Activated T-helper 1 cell treated with anti-CD3 and anti-CD28 coated beads, Interleukin-2, amount 50 U/mL, for 16 hours (primary cell): ENCODE measurements at places on chromosomes 2 and 18.

- DNase-seq, result no peak
Measured at GRCh38 chr2:197297266-197297665, 13.3 kb downstream of the ANKRD44 start.

- no peak for DNase-seq
Measured at GRCh38 chr2:217058791-217059755, 199.2 kb upstream of the TNP1 start.

GRCh38 chr18:31679791-31680432 lies 4.5 kb downstream of the B4GALT6 start:
- no peak for DNase-seq

DNA sequence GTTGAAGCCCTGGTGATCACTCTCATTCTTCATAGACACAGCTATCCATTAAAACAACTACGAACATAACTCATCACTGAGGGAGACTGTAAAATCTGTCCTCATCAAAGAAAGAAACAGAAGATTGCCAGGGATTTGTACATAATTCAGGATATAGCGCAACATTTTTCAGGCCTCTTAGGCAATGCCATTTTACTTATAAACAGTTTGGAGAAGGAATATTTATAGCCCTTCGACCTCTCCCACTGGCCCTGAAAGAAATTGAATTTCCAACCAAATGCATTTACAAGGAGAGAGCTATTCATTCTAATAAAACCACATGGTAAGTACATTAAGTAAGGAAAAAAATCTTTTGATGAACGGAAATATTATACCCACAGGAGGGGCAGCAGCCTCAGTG lies 295.0 kb downstream of the RAD51AP2 start:
- no peak for DNase-seq

DNA sequence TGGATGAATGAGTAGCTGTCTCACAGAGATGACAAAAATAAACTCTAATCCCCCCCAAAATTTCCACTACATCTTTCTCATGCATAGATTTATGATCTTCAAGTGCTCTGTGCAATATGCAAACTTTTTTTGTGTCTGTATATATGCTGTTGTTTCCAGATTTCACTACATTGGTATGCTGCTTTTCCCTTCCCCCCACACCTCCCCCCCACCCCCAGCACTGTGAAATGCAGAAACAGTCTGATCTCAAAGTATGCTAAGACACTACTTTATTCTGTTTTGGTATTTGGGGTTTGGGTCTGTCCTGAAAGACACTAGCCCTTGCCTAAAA lies 524 bp upstream of the KLHL14 start:
- DNase-seq, result no peak

- DNase-seq, result no peak
Measured at GRCh38 chr2:173524256-173524955, 169.7 kb downstream of the CDCA7 start.

GRCh38 chr2:112642561-112642960 lies 3.2 kb upstream of the SLC20A1 start:
- DNase-seq, result no peak

DNA sequence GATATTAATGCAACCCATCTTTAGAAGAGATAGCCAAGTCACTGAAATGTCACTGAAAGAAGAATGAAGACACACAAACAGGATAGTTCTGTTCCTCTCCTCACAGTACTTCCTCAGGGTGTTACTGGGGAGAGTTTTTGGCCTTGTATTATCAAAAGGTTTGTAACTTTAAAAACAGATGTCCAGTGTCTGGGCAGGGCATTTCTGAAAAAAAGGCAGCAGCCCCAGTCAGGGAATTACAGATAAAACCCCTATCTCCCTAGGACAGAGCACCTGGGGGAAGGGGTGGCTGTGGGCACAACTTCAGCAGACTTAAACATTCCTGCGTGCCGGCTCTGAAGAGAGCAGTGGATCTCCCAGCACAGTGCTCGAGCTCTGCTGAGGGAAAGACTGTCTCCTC lies 30.8 kb downstream of the LANCL1 start:
- DNase-seq, result no peak

DNA sequence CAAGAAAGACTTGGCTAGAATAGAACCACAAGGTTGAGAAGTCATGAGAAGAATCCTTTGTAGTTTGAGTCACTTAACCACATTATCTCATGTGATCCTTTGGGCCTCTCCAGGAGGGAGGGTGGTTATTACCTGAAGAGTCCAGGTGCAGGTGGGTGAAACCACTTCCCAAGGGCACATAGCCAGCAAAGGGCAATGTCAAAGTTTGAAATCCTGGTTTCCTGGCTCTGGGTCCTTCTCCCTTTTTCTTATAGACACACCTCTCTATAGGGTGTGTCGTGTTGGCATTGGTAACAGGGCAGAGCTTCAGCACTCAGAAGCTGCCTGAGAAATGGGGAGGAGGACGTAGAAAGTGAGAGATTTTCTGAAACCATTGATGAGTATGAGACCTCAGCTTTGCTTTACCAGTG lies 137.9 kb downstream of the MGAT5 start:
- no peak for DNase-seq

DNA sequence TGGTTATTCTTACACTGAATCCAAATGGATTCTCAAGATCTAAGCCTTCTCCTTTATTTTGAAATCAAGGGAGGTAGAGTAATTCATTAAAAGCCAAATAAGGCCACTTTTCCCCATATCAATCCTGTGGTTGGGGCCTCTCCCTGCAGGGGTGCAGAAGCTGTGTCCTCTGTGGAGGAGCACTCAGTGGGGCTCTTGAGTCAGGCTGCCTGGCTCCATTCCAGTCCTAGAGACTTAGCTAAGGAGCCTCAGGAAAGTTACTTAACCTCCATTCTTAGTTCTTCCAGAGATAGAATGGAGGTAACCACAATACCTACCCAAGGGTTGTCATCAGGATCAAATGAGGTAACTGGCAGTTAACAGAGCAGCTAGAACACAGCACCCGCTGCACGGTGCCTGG lies 564.3 kb downstream of the CMPK2 start:
- no peak for DNase-seq

DNA sequence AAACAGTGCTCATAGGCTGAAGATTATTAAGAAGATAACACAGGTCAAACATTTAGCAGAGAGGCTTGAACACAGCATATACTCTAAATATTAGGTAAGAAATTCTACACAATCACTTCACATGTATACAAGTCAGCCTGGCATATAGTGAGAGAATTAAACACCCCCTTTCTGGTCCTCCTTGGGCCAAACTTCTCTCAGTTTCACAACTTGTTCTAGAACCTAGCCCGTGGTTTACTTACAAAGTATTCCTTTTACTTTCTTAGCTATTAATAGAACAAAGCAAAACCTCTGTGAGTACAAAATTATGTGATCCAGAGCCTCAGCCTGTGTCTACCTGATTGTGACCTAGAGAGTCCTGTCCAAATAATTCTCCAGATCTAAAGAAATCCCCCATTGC lies 562.8 kb downstream of the TNS1 start:
- no peak for DNase-seq

GRCh38 chr2:189499137-189499536 lies 57.9 kb downstream of the WDR75 start:
- no peak for DNase-seq

- no peak for DNase-seq
Measured at GRCh38 chr2:33268246-33268831, 208.1 kb upstream of the RASGRP3 start.
